NCI-H345 (cell line): ENCODE measurements at places on chromosomes 1 and 21.

- peak; percentile 45 for DNase-seq
Measured at GRCh38 chr1:25615563-25616094, 962 bp upstream of the MAN1C1 start.

DNA sequence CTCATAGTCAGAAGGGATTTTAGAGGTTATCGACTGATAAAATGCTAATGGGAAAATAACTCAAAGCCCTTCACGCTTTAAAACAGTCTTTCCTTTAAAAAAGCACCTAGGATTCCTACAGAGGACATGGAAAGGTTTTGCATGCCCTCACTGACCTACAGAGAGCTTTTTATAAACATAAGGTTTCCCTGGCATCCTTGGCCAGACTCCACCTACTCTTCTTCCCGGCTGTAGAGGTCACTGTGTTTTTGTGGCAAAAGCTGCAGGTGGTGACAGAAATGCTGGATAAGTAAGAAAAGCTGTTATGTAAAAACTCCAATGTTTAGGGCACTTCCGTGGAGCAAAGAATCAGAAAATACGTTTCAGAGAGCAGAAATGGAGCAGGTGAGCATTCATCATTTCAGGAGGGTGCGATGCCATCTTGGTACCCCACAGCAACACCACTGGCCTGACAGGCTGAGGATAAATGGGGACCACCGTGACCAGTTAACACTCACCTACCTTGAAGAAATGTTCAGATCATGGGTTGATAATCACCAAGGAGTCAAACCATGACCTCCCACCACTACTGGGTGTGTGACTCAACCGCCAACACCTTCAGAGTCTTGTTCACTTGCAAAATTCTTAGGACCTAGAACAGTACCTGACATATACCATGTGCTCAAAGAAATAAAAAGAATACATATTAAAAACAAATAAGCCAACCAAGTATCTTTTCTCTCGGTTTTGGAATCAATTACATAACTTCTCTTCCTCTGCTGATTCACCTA is 46.6 kb downstream of the SSBP3 start:
- DNase-seq: no peak

- no peak for DNase-seq
Measured at GRCh38 chr1:20586953-20587660, 1.8 kb upstream of the CDA start.

GRCh38 chr1:165842671-165843129 is 15.3 kb downstream of the UCK2 start:
- DNase-seq: peak; percentile 71

DNA sequence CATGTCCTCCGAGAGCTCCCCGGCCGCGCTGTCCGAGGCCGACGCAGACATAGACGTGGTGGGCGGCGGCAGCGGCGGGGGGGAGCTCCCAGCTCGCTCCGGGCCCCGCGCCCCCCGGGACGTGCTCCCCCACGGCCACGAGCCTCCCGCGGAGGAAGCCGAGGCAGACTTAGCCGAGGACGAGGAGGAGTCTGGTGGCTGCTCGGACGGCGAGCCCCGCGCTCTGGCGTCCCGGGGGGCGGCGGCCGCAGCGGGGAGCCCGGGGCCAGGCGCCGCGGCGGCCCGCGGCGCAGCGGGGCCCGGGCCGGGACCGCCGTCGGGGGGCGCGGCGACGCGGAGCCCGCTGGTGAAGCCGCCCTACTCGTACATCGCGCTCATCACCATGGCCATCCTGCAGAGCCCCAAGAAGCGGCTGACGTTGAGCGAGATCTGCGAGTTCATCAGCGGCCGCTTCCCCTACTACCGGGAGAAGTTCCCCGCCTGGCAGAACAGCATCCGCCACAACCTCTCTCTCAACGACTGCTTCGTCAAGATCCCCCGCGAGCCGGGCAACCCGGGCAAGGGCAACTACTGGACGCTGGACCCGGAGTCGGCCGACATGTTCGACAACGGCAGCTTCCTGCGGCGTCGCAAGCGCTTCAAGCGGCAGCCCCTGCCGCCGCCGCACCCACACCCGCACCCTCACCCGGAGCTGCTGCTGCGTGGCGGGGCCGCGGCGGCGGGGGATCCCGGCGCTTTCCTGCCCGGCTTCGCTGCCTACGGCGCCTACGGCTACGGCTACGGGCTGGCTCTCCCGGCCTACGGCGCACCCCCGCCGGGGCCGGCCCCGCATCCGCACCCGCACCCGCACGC is 547 bp downstream of the FOXD2 start:
- DNase-seq: no peak

- peak; percentile 97 for DNase-seq
Measured at GRCh38 chr1:221708987-221709386, 32.9 kb downstream of the DUSP10 start.

DNA sequence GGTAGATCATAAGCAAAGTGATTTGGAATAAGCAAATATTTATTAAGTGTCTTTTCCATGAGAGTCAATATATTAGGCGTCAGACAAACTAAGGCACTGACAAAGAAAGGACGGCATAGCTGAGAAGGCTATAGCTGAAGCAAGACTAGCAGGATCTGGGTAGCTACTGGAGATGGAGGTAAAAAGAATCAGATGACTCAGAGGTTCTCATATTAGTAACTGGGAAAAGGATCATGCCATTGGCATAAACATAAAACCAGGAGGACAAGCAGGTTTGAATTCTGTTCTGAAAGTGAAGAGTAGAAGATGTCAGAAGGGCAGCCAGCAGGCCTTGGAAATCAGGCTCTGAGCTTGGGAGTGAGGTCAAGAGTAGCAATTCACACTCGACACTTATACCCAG is 531.9 kb downstream of the PTPRC start:
- DNase-seq: no peak

GRCh38 chr1:188463919-188464318 is 1635.2 kb downstream of the PLA2G4A start:
- DNase-seq: no peak

GRCh38 chr1:9265968-9266367 is 26.7 kb upstream of the SPSB1 start:
- DNase-seq: no peak

- peak; percentile 21 for DNase-seq
Measured at GRCh38 chr1:36796106-36796590, 238.2 kb downstream of the GRIK3 start.

- DNase-seq: no peak
Measured at GRCh38 chr1:3745071-3745470, 7.2 kb upstream of the CCDC27 start.

- DNase-seq: no peak
Measured at GRCh38 chr1:36320291-36320761, 3.1 kb downstream of the EVA1B start.

- DNase-seq: no peak
Measured at GRCh38 chr1:238485912-238486209, 595.1 kb upstream of the ZP4 start.

DNA sequence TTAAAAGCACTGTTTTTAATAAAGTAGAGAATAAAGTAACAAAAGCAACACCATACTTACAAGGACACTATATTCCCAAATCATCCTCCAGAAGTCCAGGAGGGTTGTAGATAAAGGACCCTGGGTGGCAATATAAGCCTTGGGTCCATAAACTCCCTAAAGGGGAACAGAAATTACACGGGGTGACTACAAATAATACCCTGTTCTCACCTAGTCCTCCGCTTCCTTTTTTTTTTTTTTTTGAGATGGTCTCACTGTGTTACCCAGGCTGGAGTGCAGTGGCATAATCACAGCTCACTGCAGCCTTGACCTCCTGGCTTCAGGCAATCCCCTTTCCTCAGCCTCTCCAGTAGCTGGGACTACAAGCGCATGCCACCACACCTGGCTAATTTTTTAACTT is 13.1 kb downstream of the PTPN22 start:
- DNase-seq: no peak

- no peak for DNase-seq
Measured at GRCh38 chr1:172827301-172827700, 168.4 kb downstream of the FASLG start.

GRCh38 chr21:34669149-34669879 is 520 bp downstream of the CLIC6 start:
- DNase-seq: no peak

DNA sequence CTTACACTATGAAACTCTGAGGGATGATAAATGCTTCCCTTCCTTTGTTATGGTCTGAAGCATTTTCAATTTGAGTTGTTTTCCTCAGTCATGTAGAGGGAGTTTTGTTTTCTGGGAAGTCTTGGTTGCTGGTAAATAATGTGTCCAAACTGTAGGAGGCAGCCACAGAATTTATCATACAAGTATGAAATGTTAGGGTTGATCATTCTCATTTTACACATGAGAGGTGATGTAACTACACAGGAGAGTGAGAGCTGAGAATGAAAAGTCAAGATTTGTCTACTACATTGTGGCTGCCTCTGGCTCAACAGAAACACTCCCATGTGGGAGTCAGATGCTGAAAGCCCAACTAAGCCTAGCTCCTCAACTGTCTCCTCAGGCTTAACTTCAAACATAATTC is 182.5 kb upstream of the SGIP1 start:
- no peak for DNase-seq

GRCh38 chr1:53087332-53088285 is 25.6 kb downstream of the PODN start:
- no peak for DNase-seq

GRCh38 chr1:28236656-28237322 is 865 bp downstream of the ATP5IF1 start:
- DNase-seq: no peak
